Hematopoietic multipotent progenitor cell treated with erythropoietin and hydrocortisone succinate and interleukin-3 and kit ligand, for 8 days (in vitro differentiated cells): ENCODE measurements at places on chromosomes 12 and 14.

- no peak for DNase-seq
Measured at GRCh38 chr14:99754141-99755067, 38.8 kb upstream of the EML1 start.

- DNase-seq: no peak
Measured at GRCh38 chr12:54750-55535, 11.6 kb upstream of the IQSEC3 start.

- DNase-seq: no peak
Measured at GRCh38 chr14:77086951-77087350, 11.1 kb upstream of the CIPC start.

DNA sequence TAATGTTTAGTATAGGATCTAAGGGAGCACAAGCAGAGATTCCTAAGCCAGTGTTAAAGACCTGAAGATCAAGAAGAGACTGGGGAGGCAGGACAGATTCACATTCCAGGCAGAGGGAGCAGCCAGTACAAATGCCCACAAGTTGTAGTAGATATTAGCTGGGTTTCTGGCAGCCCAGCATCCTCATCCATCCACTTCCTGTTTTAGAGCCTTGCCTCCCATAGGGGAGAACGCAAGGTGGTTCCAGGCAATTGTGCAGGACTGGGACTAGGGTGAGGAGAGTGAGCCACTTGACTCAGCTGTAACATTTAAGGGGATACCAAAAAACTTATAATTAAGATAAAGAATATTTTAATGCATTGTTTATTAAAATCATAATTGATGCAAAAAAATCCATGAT lies 71.3 kb upstream of the PSMA6 start:
- DNase-seq: no peak

GRCh38 chr14:100488057-100488456 lies 99.2 kb downstream of the BEGAIN start:
- DNase-seq: no peak
